ACHN (cell line): ENCODE measurements at places on chromosomes 7 and 10.
A peak's percentile ranks its signal among the peaks of the same experiment; 100 is the strongest.

- DNase-seq: peak; percentile 88
Measured at GRCh38 chr10:48655411-48656240, 29.0 kb upstream of the WDFY4 start.

DNA sequence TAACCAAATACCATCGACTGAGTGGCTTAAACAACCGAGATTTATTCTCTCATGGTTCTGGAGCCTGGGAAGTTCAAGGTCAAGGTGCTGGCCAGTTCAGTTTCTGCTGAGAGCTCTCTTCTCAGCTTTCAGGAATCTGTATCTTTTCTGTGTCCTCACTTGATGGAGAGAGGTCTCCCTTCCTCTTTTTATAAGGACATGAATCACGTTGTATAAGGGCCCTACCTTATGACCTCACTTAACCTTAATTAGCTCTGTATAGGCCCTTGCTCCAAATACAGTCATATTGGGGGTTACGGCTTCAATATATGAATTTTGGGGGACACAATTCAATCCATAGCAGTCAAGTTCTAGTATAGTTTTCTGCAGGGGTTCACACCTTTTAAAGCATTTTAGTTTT lies 135.2 kb upstream of the ADO start:
- DNase-seq: no peak

GRCh38 chr7:135169141-135169963 lies 1.2 kb downstream of the CYREN start:
- peak; percentile 86 for DNase-seq

DNA sequence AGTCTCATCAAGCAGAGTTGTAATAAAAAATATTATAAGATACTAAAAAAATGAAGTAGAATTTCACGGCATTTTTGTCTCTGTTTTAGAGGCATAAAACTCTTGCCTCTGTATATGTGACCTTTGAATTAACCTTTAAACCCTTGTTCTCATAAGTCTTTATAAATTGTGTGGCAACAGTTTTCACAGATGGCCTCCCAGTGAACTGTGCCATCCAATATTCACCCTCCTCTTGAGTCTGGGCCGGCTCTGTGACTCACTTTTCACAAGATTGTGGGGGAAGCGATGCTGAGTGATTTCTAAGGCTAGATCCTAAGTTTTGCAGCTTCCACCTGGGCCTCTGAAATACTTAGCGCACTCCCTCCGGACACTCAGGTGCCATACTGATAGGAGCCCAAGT lies 4.6 kb upstream of the USP6NL start:
- DNase-seq: peak; percentile 20

DNA sequence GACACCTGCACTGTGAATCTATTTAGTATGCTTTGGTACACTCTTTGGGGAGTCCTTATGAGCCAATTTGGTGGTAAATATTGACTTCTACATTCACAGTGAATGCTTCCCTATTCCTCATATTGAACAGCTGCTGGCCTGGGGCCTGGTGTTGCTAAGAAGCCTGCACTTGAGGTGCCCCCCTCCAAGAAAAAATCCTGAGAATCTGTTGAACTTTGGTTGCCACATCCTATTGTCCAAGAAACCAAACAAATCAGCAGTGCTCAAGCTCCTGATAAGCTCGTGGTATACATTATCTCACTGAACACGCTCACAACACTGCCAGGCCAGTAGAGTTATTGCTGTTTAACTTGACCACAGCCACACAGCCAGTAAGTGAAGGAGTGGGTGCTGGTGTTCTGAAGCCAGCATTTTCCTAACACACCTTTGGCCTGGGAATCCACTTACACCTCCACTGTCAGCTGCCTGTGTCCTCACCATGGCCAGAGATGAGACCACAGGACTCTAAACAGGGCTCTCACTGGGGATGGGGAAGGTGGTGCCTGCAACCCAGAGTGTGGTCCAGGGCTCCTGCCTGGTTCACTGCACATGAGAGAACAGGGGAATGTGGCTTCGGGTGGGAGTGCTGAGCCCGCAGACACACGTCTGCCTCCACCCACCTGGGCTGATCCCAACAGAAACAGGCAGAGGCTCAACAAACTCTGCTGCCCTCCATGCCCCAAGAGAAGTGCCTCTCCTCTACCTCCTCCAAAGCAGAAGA lies 6.7 kb downstream of the DDC start:
- DNase-seq: peak; percentile 75

DNA sequence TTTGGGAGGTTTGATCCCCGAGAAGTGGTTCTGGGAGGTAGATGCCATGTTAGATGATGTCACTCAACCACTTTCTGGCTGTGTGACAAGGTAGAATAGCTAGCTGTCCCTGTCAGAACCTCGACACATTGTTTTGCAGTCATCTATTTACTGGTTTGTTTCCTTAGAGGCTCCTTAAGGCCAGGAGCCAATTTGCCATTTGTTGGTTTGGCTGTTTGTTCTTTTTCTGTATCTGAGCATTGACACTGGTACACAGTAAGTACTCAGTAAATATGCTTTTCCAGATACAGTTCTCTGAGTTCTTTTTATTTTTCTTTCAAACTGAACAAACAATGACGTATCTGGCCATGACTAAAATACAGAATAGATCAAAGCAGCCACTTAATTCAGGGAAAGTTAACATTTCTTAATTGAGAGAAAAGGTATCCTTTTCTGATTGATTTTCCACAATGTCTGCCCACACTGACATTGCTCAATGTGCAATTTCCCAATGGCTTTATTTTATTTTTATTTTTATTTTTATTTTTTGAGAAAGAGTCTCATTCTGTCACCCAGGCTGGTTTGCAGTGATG lies 121.6 kb downstream of the SPAG6 start:
- no peak for DNase-seq

GRCh38 chr7:149720372-149721083 lies 52.9 kb downstream of the ZNF467 start:
- peak; percentile 83 for DNase-seq

- no peak for DNase-seq
Measured at GRCh38 chr10:99394256-99394655, 36.2 kb downstream of the GOT1 start.

- peak; percentile 67 for DNase-seq
Measured at GRCh38 chr7:118153551-118154177, 30.3 kb upstream of the LSM8 start.

DNA sequence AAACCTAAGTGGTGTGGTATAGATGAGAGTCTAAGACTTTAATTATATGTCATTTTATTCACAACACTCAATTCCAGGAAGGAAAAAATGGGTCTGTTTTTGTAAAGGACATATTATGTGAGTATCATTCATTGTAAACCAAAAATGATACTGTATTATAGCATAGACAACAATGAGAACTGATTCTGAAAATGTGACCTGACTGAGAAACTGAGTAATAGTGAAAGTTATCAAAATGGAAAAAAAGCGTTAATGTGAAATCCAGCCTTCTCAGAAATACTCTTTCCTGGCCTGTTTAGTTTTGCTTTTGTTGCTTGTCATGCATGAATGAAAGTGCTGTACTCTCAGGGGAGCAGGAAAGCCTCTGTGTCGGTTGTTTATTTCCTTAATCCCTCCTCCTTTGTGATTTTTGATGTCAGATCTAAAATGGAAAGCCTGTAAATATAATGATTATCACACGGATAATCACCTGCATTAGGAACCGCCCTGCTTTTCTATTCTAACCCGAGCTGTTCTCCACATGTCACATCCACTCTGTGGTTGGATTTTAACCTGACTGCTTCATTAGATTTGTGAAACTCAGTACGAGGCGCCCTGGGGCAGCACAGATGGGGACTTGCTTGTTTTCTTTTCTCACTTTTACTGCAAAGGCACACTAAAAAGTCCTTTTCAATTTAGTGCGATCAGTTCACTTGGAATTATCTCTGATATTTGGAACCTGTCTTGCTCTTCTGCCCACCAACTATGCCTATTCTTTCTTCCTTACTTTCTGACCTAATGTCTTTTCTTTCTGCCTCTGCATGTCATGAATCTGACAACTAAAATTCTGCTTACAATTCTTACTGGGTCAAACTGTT lies 240.9 kb upstream of the KAT6B start:
- peak; percentile 46 for DNase-seq

- DNase-seq: no peak
Measured at GRCh38 chr7:157021071-157021870, 10.8 kb upstream of the MNX1 start.

- no peak for DNase-seq
Measured at GRCh38 chr10:30775779-30776591, 146.4 kb upstream of the LYZL2 start.

- DNase-seq: no peak
Measured at GRCh38 chr7:99171731-99172130, 27.8 kb upstream of the SMURF1 start.

DNA sequence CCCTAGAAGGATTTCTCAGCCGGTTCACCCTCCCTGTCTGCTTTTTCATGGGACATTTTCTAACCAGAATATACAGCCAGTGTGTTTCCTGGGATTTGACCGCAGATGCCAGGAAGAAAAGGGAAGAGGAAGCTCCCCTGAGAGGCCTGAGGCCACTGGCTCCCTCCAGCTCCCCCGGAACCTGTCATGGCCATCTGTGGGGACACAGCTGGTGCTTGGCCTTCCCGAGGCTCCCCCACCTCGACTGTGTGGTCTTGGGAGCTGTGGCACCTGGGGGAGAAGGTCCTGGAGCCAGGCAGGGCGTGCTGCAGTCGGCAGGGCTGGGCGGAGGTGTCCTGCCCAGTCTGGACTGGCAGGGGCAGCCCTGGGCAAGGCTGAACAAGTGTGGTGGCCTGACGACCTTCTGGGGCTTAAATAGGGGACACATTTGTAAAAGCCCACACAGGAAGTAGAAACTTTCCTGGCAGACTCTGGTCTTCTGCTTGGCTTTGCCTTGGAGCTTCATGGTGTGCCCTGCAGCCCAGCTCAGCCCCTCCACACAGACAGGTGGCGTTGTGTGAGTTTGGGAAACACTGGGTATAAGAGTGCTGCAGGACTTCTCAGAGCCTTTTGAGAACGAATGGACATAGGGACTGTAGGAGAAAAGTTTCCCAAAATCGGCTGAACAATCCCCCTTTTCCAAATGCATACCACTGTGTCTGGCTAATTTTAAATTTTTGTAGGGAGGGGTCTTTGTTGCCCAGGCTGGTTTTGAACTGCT lies 6.8 kb downstream of the BRI3 start:
- no peak for DNase-seq

- no peak for DNase-seq
Measured at GRCh38 chr7:36357054-36357453, 32.6 kb upstream of the ANLN start.

- DNase-seq: no peak
Measured at GRCh38 chr7:112361154-112361553, 89.1 kb upstream of the IFRD1 start.

GRCh38 chr7:66869660-66870450 lies 51.2 kb upstream of the TMEM248 start:
- DNase-seq: no peak

DNA sequence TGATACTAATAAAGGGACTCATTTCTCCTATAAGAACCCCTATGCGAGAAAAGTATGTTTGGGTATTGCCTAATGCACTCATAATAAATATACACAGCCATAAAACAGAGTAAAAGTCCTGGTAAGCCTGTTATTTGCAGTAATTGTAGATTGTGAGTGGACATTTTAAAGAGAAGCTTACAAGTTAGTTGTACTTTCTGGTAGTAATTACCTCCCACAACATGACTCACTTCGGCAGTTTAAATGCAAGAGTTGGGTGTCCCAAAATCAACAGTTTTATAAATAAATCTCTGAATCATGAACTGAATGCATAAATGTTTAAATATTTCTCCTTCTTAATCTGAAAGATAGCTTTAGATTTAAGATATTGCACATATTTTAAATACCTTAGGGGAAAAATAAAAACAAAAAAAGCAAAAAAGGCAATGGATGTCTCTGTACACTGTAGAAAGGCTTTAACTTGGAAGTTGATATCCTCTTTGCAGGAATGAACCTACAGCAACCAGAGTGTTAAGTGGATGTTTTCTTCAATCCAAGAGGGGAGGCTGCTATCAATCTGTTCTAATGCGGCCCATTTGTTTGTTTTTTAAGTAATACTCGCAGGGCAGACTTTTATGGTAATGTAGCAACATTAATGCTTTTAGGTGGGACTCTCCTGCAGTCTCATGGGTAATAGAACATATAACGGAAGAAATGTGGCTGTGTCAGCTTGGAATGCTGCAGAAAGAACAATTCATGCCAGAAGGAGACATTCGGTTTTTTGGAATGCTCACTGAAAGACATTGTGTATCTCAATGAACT lies 57.3 kb upstream of the ZEB1 start:
- no peak for DNase-seq

DNA sequence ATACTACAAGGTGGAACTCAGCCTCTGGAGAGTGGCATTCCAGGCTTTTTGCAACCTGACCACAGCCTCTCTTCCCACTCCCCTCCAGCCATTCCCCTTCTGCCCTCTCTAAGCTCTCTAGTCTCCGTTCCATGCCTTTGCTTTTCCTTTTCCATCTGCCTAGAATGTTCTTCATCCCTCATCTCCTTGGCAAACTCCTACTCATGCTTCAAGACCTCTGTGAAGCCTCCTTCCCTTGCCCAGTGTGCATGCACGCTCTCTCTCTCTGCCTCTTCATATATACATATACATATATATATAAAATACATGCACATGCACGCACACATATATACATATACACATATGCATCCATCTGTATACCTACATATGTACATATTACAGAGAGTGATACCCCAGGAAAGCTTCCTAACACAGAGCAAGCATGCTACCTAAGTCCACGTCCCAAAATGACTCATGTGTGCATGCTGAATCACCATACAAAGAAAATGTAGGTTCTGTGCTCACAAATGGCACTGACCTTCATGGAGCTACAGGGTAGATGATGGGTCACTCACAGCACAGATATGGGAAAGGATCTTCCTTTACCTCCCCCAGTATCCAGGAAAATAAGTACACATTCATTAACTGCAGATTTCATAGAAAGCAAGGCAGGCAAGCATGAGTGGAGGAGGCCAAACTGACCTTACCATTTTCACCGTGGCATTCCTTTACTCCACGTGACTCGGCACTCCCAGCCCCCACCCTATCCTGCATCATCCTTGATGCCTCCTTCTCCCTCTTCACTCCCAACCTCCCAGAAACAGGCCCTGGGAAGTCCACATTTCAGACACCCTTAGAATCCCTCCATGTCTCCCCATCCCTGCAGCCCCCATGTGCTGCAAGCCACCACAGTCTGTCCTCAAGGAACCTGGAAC lies 238.4 kb upstream of the ZMIZ1 start:
- DNase-seq: no peak

- no peak for DNase-seq
Measured at GRCh38 chr7:46292741-46293140, 371.7 kb upstream of the IGFBP3 start.
